ENCODE measurements at places on chromosomes 16 and 17. TPM values are rescaled to one million over a fixed set of nuclear protein-coding genes. Genes with fewer than 3 reads are reported as not detected.

- H3K4me3 ChIP-seq, result no peak overlapping the region
- no peaks in the 10 kb centered on the region for H3K36me3 ChIP-seq
- H3K27ac ChIP-seq, result no peak overlapping the region
- H3K27me3 ChIP-seq, result no peaks in the 10 kb centered on the region
These were observed 44.9 kb upstream of the DNAJA2 start for GRCh38 chr16:47018223-47018891.

Gene PIMREG
- total RNA-seq, result 16.7 TPM

- no peak overlapping the region for H3K27ac ChIP-seq
- no peaks in the 10 kb centered on the region for H3K4me1 ChIP-seq
- DNase-seq, result no peak
- H3K27me3 ChIP-seq, result no peaks in the 10 kb centered on the region
- H3K4me3 ChIP-seq, result no peak overlapping the region
These were observed 17.1 kb downstream of the HIGD1B start for GRCh38 chr17:44864831-44865230.

DNA sequence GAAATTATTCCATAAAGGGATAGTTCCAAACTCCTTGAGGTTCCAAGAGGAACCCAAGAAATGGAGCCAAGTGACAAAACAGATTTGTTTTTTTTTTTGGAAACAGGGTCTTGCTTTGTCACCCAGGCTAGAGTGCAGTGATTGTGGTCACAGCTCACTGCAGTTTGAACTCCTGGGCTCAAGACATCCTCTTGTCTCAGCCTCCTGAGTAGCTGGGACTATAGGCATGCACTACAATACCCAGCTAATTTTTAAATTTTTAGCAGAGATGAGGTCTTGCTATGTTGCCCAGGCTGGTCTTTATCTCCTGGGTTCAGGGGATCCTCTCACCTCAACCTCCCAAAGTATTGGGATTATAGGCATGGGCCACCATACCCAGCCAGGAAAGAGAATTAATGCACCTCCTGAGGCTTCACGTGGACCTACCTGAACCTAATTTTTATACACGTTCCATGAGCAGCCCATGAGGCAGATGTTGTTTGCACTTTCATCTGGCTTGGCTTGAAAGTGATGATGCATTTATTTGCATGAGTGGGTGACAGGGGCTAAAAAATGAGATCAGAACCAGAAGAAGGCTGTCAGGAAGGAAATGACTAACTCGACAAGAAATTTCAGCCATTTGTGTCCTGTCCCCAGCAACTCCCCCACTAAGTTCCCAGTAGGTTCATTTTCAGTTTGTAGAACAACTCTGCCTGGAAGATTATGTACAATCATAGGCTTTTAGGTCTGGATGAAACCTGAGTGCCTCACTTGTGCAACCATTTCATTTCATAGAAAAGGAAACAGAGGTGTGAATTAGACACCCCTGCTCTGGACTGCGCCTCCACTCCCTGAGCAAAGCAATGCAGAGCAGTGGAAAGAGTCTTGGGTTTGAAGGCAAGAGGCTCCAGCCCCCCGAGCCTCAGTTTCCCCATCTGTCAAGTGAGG lies 10.3 kb upstream of the IRF8 start:
- no peak overlapping the region for H3K4me3 ChIP-seq
- H3K27ac ChIP-seq, result peak overlapping the region; percentile 52
- peaks cover 27% of the 10 kb centered on the region for H3K4me1 ChIP-seq
- peaks cover 29% of the 10 kb centered on the region for H3K27me3 ChIP-seq

- H3K27ac ChIP-seq, result no peak overlapping the region
- H3K4me1 ChIP-seq, result peaks cover 9% of the 10 kb centered on the region
- peaks cover 1% of the 10 kb centered on the region for H3K36me3 ChIP-seq
- peaks cover 17% of the 10 kb centered on the region for H3K27me3 ChIP-seq
- H3K4me3 ChIP-seq, result no peak overlapping the region
These were observed 13.7 kb downstream of the MRC2 start for GRCh38 chr17:62641153-62641552.

Gene GALK1
- 69.3 TPM for total RNA-seq

DNA sequence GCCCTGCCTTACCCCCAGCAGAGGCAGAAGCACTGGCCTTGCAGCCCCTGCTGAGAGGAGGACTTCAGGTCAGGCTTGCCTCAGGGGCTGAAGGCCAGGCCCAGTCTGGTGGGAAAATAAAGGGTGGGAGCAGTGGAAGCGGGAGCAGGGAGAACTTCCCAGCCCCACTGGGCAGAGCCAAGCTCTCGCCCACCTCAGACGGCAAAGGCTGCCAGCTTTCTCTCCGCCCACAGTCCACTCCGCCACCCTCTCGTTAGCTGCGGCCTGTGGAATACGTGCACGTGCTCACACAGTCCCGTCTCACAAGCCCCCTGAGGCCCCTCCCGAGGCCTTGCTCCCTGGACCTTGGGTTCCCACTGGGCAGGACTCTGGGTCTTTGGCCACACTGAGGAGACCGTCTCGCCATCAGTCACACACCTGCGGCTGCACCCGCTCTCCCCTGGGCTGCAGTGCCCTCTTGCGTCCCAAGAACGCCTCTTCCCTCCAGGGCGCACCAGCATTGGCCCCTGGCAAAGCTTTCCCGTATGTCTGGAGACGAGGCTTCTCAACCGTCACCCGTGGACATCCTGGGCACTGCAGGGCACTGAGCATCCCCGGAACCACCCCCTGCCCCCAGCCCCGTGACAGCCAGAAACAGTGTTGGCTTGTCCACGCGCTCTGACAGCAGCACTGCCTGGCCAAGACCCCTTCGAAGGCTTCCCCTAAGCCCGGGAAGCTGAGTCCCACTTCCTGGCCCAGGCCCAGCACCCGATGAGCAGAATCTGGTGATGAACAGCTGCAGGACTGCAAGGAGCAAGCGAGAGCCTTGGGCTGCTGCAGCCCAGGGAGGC lies 8.3 kb downstream of the MRPL28 start:
- peaks cover 1% of the 10 kb centered on the region for H3K36me3 ChIP-seq
- H3K27ac ChIP-seq, result no peak overlapping the region
- H3K4me1 ChIP-seq, result peaks cover 6% of the 10 kb centered on the region
- peak overlapping the region; percentile 43 for H3K4me3 ChIP-seq
- H3K27me3 ChIP-seq, result peaks cover 4% of the 10 kb centered on the region

- no peak overlapping the region for H3K4me3 ChIP-seq
- H3K27me3 ChIP-seq, result peaks cover 21% of the 10 kb centered on the region
- peak; percentile 84 for DNase-seq
These were observed 3.6 kb downstream of the OSGIN1 start for GRCh38 chr16:83956336-83957289.

Gene CIBAR2
- total RNA-seq, result not detected
